ENCODE measurements at places on chromosomes 11 and 22.

DNA sequence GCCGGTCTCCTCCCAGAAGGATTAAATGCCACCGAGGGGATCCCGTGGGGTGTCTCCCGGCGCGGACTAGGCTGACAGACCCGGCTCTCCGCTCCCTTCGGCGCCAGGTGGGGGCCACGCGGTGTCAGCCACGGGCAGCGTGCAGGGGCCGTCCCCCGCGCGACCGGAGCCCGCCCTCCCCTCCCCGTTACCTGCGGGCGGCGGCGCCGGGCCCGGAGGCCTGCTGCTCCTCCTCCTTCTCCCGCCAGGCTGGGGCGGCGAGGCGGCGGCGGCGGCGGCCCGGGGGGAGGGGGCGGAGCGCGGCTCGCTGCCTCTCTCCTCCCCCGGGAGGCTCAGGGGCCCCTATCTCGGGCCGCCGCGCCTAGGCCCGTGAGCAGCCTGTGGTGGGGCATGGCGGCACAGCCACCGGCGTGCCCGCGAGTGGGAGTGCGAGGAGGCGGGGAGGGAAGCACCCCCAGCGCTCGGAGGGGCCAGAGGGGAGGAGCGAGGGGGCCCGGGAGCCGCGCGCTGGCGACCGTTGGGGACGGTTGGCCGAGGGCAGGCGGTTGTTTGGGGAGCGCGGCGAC is 450 bp downstream of the ZBTB44 start:
- peak; percentile 4 for DNase-seq
- peak overlapping the region; percentile 70 for H3K27ac ChIP-seq
- H3K4me3 ChIP-seq: peak overlapping the region; percentile 88
- no peaks in the 10 kb centered on the region for H3K36me3 ChIP-seq
- peaks cover 1% of the 10 kb centered on the region for H3K27me3 ChIP-seq
- peaks cover 24% of the 10 kb centered on the region for H3K4me1 ChIP-seq

DNA sequence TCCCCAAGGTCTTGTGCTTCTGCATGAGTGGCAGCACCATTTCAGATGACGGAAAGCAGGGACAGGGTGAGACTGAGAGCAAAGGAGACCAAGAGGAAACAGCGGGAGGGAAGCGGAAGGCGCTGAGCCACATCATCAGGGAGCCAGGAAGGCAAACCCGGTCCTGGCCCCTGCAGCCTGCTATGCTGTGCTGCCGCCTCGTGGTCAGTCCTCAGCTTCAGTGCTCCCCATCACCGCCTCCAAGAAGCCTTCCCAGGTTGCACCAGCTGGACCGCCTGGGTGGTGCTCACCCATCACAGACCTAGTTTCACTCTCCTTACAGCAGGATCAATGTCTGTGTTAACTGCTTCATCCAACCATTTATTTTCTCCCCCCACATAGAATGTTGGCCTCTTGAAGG is 73.0 kb upstream of the PHF21B start:
- no peak for DNase-seq
- H3K4me3 ChIP-seq: no peak overlapping the region
- H3K27ac ChIP-seq: no peak overlapping the region
- peaks cover 6% of the 10 kb centered on the region for H3K36me3 ChIP-seq

DNA sequence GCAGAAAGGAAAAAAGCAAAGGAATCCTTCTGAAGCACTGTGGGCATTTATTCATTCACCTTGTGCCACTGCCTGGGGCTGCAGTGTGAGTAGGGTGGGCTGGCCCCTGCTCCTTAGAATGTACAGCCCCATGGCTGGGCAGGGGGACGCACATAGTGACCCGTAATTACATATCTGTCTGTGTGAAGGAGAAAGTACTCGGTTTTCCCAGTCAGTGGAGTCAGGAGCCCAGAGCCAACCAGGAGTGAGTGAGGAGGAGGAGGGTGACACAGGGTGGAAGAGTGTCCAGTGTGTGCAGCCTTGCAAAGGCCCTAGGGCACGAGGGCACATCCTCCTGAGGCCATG is 91.9 kb downstream of the CDKN1C start:
- DNase-seq: no peak
- H3K27ac ChIP-seq: no peak overlapping the region
- H3K36me3 ChIP-seq: no peaks in the 10 kb centered on the region
- H3K4me3 ChIP-seq: no peak overlapping the region
- H3K27me3 ChIP-seq: peaks cover 45% of the 10 kb centered on the region

DNA sequence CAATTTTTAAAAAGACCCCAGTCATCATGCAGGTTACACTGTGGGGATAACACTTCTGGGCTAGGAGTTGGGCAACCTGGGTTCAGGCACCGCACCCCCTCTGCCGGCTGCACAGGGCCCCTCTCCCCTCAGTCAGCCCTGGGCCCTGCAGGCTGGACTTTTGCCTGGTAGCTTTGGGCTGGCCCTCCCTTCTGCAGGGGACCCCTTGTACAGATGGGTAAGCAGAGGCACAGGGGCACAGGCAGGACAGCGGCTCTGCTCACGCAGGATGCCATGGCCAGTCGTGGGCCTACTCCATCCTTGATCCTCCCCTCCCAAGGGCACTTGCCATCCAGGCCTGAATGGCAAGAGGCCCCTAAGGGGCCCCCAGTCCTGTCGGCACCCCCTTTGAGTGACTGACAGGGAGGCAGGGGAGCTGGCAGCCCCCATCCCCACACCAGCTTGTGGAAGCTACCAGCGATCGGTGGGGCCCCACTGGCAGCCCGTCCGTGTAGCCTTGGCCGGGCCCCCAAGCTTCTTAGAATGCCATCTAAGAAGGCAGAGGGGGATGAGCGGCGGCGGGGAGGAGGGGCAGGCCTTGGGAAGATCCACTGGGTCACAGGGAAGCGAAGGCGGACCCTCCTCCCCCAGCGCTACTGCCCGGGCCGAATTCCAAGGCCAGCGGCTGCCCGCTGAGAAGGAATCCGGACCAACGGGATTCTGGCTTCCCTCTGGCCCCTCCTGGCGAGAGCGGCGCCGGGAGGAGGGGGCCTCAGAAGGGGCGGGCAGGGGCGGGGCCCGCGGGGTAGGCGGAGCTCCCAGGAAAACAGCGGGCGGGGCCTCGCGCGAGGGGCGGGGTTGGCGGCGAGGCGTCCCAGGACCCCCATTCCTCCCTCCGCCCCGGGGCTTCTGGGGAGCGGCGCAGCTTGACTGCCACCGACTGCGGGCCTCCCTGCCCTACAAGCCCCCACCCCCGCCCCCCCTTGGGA is 6.8 kb upstream of the CHKA start:
- no peak overlapping the region for H3K27ac ChIP-seq
- DNase-seq: no peak
- peaks cover 7% of the 10 kb centered on the region for H3K4me1 ChIP-seq
- H3K4me3 ChIP-seq: peak overlapping the region; percentile 61
- H3K36me3 ChIP-seq: peaks cover 12% of the 10 kb centered on the region

- DNase-seq: no peak
- H3K4me3 ChIP-seq: no peak overlapping the region
- H3K36me3 ChIP-seq: no peaks in the 10 kb centered on the region
These were observed 29.7 kb upstream of the ABCC8 start for GRCh38 chr11:17506314-17506713.

- no peaks in the 10 kb centered on the region for H3K4me1 ChIP-seq
- H3K27me3 ChIP-seq: peaks cover 26% of the 10 kb centered on the region
- H3K4me3 ChIP-seq: no peak overlapping the region
- no peaks in the 10 kb centered on the region for H3K36me3 ChIP-seq
- no peak overlapping the region for H3K27ac ChIP-seq
- no peak for DNase-seq
These were observed 221.2 kb downstream of the MN1 start for GRCh38 chr22:27580311-27580897.

DNA sequence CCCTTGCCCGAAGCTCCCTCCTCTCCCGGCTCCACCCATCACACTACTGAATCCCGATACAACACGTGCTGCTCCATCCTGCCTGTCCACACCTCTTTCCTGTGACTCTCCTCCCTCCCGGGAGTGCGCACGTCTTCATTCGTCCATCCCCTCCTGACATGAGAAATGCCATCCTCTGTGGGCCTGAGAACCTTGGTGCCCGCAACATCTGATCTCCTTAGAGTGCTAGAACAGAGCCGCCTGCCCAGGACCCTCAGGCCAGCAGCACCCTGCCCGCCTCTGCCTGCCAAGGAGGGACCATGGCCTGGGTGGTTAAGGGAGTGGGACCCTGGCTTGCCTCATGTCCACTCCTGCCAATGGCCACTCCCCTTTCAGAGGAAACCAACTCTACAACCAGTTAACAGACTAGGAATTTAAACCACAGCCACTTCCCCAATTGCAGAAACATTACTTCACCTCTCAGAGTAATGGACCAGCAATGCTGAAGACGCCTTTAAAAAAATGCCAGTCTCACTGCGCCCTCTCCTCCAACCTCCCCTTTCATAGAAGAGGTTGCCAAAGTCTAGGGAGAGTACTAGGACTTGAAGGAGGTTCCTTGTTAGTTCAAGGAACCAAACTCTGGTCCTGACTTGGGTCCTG is 466.3 kb downstream of the OPCML start:
- peak; percentile 61 for DNase-seq
- H3K27ac ChIP-seq: peak overlapping the region; percentile 32
- H3K36me3 ChIP-seq: no peaks in the 10 kb centered on the region
- H3K27me3 ChIP-seq: peaks cover 1% of the 10 kb centered on the region
- peak overlapping the region; percentile 10 for H3K4me3 ChIP-seq

DNA sequence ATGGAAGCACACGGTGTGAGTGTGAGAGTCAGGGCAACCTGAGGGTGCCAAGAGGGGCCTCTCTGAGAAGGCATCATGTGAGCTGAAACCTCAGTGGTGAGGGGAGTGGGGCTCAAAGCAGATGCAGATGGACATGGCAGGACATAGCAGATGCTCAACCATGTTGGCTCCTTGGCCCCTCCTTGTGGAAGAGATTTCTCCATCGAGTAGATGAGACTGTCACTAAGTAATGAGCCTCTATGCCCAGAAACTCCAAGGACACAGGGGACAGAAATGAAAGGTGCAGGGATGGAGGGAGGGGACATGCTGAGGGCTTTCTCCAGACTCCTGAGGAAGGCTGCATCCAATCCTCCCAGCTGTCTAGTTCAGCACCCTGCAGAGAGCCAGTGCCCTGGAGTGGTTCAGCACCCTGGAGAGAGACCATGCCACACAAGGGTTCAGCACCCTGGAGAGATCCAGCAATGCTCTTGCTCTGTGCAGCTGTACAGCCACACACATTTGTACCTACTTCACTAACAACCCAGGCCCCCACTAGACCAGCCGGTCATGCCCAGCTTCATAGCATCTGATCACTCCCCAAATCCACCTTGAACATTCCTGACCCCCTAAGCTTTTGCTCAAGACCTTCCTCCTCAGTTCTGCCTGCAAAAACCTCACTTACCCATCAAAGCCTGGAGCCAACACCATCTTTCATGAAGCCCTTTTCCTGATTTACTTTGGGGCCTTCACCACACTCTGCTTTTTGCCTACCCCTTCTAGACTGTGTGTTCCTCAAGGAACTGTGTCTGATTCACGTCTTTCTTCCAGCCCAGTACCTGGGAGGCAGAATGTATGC is 252.0 kb downstream of the CTTN start:
- peaks cover 4% of the 10 kb centered on the region for H3K36me3 ChIP-seq
- no peaks in the 10 kb centered on the region for H3K4me1 ChIP-seq
- DNase-seq: peak; percentile 46
- no peaks in the 10 kb centered on the region for H3K27me3 ChIP-seq

DNA sequence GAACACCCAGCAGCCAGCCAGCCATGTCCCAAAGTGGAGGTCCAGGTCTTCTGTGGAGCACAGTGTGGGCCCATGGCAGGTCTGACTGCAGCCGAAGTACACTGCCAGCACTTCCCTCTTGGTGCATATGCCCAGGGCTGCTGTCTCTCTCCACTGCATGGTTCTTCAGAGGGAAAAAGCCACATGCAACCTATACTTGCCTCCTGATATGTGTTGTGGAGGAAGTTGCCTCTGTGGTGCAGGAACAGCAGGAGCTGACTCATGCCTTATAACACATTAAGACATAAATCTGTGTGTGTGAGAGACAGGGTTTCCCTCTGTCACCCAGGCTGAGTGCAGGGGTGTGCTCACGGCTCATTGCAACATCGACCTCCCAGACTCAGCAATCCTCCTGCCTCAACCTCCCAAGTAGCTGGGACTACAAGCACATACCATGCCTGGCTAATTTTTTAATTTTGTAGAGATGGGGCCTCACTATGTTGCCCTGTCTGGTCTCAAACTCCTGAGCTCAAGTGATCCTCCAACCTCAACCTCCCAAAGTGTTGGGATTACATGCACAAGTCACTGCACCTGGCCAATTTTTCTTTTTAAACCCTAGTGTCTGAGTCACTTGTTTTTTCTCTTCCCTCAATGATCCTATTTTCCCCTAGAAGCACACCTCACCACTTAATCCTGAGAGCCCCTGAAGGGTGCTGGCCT is 98.8 kb downstream of the MPPED2 start:
- H3K27ac ChIP-seq: no peak overlapping the region
- H3K4me3 ChIP-seq: no peak overlapping the region
- DNase-seq: no peak

DNA sequence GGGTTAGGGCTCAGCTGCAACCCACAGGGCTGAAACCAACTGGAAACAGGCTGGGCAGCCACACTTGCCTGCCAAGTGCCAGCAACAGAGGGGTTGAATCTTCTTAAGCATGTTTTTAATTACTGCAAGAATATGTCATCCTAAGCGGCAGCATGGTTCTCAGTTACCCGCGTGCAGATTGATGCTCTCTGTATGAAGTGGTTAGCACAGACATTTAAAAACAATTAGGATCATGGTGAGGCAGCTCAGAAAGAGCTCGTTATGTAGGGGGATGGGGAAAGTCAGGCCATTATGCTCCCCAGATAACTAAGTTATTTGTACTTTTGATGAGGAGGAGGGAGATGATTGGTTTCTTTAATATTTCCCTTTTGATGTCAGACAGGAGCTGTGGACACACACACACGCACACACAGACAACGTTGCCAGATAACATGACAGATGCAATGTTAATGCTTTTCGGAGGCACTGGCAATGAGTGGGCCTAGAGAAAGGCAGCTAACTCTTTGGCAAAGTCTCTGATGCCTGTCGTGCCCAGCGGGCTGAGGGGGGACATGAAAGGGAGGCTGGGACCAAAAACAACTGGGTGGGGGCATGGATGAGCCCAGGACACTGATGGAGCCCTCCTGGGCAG is 389.7 kb downstream of the NXPE2 start:
- no peaks in the 10 kb centered on the region for H3K4me1 ChIP-seq
- H3K27me3 ChIP-seq: peaks cover 2% of the 10 kb centered on the region
- no peaks in the 10 kb centered on the region for H3K36me3 ChIP-seq
- no peak overlapping the region for H3K27ac ChIP-seq
- DNase-seq: no peak

- peaks cover 82% of the 10 kb centered on the region for H3K4me1 ChIP-seq
- peak; percentile 33 for DNase-seq
- peak overlapping the region; percentile 38 for H3K27ac ChIP-seq
- no peaks in the 10 kb centered on the region for H3K27me3 ChIP-seq
- H3K4me3 ChIP-seq: no peak overlapping the region
These were observed 95.0 kb downstream of the PDHX start for GRCh38 chr11:35011389-35011788.

Measured in HFFc6 (cell line).